Stimulated activated CD4-positive, alpha-beta T cell treated with anti-CD3 and anti-CD28 coated beads, Interleukin-15, amount 100 ng/mL, for 48 hours (primary cell): ENCODE measurements at places on chromosomes 2 and 18.
A peak's percentile ranks its signal among the peaks of the same experiment; 100 is the strongest.

- DNase-seq = no peak
These were observed 24.1 kb downstream of the MRPL35 start for GRCh38 chr2:86223140-86223926.

DNA sequence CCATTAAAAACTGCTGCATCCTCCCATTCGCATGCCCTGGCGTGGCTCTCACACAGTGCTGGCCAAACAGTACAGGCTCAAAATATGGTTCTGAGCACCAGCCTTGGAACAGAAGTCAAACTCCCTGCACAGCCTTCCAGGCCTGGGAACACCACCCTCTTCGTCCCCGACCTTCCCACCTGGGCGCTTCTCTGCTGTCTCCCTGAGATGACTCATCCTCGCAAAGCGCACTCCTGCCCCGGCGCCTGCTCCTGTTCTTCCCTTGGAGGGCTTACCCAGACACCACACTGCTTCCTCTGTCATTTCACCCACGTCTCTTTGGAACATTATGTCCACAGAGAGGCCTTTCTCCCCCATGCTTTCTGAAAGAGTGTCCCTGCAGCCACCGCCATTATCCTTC, 172.7 kb downstream of the L3MBTL4 start:
- no peak for DNase-seq

- no peak for DNase-seq
These were observed 356.9 kb downstream of the DSEL start for GRCh38 chr18:67159662-67160061.

DNA sequence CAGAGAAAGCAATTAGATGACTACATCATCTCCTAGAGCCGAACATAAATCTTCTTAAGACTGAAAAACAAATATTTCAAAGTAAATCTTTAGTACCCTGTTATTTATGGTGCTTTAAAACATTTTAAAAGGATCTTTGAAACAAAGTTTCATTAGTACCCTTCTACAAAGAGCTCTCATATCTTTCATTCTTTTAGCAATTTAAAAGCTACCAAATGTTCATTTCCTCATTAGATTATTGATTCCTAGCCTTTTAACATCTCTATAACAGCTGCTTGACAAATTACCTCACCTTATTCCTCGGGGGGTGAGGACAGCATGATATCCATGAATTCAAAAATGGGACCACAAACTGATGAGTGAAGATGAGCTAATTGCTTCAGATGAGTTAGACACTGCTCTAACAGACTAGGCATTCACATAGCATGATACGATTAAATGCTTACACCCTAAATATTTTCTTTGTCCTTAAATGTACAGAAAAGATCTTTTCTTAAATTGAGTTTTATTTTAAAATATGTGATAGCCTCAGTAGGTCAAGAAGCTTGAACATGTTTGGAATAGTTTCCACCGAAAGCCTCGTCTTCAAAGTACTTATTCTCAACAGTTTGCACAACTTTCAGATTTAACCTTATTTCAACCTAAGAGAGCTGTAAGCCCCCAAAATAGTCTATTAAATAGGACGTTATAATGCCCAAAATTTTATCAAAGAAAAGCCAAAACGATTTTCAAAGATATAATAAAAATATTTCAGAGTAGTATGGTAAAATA, 2.1 kb downstream of the ATAD2B start:
- no peak for DNase-seq

- DNase-seq = no peak
These were observed 62.9 kb downstream of the MIB1 start for GRCh38 chr18:21803495-21803894.

GRCh38 chr2:109125593-109126500, 3.2 kb upstream of the SH3RF3 start:
- no peak for DNase-seq

- no peak for DNase-seq
These were observed 147.9 kb downstream of the LNPK start for GRCh38 chr2:175854129-175854528.

GRCh38 chr2:45922577-45922988, 271.1 kb downstream of the PRKCE start:
- DNase-seq = no peak

GRCh38 chr2:44016282-44016681, 20.5 kb upstream of the LRPPRC start:
- no peak for DNase-seq

GRCh38 chr2:1636791-1637415, 107.4 kb downstream of the PXDN start:
- DNase-seq = no peak

GRCh38 chr2:142223309-142223708, 92.5 kb upstream of the LRP1B start:
- DNase-seq = no peak

DNA sequence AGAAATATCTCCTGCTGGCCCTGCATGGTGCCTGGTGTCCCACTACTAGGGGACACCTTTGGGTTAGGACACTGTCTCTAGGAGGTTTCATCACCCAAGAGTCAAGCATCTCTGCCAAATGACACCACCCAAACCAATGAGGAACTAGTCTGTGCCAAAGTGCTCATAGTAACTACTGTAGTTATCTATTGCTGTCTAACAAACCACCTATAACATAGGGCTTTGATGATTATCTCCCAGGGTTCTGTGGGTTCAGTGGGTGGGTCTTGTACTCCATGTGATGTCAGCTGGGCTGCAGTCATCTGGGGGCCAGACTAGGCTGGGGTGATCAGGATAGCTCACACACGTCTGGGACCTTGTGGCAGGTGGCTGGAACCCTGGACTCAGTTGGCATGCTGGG, 59.8 kb downstream of the EPAS1 start:
- DNase-seq = no peak

DNA sequence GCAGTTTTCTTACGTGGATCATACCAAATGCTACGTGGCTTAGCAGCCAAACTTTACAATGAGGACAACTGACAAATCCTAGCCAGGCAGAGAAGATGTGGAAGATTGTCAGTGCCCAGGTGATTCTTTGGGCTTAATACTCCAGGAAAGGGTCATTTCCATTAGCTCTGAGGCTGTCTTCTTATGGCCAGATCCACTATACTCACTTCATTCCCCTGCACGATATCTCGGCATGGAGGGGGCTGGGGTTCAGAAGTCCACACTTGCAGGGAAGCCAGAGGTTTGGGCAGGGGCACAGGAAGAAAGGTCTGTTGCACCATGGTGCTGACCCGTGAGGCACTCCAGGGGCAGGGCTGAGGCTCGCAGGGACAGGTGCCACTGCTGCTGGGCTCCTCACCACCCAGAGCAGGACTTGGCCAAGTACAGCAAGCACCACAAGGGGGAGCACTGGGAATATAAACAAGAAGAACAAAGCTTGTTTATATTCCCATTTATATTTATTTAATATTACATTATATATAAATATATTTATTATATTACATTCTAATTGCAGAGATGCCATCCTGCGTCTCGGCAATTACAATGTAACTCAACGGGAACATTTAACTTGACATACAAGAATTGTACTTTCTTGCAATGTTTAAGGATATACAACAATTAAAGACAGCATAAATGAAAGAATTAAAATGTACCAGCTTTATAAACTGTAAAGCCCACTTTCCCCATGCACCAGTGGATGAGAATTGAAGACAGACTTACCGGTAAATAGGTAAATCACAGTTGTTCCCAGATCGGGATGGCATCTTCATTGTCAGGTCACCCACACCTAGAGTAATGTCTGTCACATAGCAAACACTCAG, 27.2 kb downstream of the CLUL1 start:
- DNase-seq = peak; percentile 44

DNA sequence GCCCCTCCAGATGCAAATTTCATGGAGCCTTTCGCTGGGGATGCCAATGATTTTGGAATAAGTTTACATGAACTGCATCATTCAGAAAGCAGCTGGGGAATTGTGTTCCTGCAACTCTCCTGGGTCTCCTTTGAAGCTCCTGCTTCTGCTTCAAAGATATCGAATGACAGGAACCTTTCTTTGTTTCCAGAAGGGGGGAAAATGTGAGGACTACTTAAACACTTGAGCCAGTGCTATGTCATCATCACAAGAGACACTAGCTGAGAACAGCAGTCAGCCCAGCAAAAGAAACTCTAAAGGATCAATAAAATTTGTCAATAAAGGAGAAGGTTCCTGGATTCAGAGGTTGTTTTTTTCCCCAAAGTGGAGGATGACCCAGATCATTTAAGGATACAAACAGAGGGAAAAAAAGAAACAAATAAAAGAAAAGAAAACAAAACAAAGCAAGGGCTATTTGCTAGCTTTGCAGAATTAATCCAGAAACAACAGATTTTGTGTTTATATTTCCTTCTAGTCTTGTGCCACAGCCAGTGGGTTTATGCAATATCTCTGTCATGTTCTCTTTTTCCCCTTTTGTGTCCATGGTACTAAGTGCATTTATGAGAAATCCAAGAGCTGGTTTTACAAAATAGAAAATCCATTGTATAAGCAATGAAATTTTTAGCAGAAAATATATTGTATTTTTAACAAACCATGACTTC, 463.7 kb downstream of the CDH2 start:
- no peak for DNase-seq

GRCh38 chr2:101881131-101881530, 110.6 kb upstream of the IL1R2 start:
- no peak for DNase-seq
